ENCODE measurements at places on chromosomes 12 and 14.

DNA sequence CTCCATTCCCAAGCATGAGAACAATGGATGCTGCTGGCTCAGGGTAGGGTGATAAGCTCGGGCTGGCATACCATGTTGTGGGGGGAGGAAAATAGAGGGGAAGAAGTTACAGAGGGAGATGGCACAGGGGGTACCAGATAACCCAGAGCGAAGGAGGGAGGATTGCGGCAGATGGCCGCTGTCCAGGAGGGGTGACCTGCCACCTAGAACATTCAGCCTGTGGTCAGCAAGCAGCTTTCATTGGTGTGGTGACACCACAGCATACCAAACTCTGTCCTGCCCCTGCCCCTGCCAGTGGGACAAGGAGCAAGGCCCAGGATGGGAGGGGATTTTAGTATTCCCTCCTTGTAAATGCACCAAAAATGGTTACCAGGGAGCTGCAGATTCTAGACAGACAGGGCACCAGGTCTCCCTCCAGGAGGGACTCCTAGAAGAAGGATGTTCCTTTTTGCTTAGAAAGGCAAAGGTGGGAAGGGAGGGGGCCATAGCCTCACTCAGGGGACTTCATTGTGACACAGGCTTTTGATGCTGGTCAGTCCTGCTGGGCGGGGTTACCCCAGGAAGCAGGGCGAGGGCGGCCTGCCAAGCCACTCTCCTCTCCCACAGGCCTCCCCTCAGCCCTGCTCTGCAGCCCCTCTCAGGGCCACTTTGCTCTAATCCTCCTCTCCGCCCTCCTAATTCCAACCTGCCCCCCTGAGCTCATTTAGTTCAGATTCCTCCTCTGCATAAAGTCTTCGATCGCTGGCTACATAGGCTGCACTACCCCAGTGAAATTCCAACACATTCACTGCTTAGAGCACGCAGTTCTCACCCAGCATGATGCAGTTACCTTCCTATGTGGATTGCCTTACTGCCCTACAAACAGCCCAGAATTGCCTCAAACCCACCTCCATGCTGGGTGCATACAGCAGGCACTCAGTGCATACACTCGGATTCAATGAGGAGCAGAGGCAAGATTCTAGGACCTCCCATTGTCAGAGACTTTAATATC is 36.0 kb upstream of the PLEKHG6 start:
- no peak for DNase-seq

GRCh38 chr12:12562016-12562483 is 613 bp downstream of the DUSP16 start:
- no peak for DNase-seq

- no peak for DNase-seq
These were observed 57.7 kb downstream of the MVK start for GRCh38 chr12:109631302-109631701.

DNA sequence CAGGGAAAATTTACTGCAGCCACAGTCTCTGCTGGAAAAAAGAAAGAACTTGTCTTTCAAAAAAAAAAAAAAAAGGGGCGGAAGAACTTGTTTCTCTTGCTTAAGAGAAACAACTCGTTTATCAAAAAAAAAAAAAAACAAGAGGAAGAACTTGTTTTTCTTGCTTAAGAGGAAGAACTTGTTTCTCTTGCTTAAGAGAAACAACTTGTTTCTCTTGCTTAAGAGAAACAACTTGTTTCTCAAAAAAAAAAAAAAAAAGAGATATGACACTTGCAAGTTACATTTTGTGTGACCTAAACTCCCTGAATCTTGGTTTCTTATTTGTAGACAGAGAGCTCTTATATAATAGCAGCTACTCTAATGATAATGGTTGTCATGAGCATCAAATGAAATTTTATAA is 44.7 kb upstream of the USP15 start:
- DNase-seq: no peak

DNA sequence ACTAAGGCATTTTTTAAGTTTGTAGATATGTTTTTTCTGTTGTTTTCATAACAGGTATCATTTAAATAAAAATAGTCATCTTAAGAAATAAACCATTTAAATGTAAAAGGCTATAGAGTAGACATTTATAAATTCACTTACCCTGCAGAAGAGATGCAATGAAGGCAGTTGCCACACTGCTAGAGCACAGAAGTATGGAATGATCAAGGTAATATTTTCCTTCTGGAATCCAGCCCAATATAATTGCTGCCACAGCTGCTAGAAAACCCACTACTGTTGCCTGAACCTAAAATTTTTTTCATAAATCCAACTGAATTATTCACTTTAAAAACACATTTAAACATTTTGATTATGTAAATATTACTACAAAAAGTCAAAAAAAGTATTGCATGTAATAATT is 69.2 kb downstream of the SLC41A2 start:
- no peak for DNase-seq

GRCh38 chr14:98198385-98198784 is 1073.6 kb downstream of the BCL11B start:
- no peak for DNase-seq

DNA sequence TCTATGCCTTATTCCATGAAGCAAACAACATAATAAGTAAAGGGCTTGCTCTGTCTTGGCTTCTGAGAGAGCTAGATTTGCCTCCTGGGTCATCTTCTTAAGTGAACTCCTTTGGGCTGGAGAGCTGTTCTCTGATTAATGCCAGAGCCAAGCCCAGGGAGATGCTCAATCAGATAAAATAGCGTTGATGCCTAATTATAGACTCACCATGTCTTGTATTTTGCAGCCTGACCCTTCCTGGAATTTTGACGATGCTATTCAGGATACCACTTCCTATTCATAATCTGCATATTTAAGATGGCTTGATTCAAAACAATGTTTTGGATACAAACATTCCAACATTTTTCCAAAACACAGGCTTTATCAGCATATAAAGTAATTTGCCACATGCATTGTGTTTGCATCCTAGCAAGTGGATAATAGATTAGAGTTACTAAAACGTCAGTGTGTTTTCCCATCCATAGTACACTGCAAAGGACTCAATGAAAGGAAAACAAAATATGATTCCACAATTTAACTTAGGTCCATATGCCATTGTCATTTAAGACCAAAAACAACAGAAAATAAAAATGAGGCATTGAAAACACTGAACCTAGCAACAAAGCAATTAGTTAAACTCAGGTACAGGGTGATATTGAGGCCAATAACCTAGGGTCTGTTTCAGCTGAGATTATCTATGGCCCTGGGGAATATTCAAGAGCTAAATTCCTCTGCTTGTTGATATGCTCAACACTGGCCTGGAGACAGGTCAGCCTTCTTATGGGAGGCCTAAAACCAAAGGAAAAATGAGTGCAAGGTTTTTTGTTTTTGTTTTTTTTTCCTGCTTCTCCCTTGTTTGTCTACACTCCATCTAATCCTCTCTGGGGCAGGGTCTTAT is 184.2 kb upstream of the FOXN3 start:
- DNase-seq: no peak

DNA sequence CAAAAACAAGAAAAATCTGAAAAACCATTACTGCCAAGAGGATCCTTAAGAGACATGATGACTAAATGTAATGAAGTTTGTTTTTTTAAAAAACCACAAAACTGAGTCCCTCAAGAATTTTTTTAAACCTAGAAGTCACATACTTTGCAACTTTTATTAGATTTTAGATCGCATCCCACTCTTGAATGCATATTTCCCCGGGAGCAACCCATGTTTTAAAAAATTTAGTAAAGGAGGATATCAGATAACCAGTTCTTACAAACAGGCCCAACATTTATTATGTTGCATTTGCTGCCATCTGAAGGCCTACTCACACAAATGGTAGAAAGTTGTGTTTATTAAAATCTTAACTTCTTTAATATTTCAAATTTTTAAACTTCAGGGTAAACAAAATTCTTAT is 44.3 kb upstream of the CCT2 start:
- DNase-seq: no peak

- no peak for DNase-seq
These were observed 111.4 kb downstream of the DACT1 start for GRCh38 chr14:58749066-58749669.

DNA sequence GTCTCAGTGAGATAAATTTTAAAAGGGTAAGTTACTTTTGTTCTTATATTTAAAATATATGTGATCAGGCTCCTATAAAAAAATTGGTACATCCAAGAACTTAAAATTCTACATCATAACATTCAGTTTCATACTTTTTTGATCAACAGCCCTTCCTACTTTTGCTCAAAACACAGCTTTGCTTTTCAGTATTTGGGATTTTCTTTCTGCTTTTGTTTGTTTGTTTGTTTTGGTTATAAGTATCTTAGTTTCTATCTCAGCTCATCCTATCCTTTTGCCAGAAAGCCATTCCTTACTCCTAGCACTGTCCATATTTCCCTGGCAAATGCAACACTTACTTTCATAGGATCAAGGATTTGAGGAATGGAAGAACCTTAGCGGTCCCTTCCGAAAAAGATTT is 4.7 kb upstream of the PCED1B start:
- no peak for DNase-seq

- DNase-seq: no peak
These were observed 123.2 kb downstream of the SNAPC1 start for GRCh38 chr14:61885203-61885961.

- no peak for DNase-seq
These were observed 34.8 kb downstream of the DIO3 start for GRCh38 chr14:101595887-101596721.

DNA sequence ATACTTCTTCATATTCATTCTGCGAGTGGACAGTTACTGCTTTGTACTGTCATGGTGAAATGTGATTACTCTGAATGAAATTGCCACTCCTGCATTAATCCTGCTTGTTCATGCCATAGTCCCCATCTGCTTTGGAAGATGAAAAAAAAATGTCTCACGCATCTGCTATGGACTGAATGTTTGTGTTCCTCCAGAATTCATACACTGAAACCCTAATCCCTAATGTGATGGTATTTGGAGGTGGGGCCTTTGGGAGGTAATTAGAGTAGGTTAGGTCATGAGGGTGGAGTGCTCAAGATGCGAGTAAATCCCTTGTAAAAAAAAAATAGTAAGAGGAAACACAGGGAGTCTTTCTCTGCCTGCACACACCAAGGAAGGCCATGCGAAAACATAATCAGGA is 427.2 kb downstream of the TMTC2 start:
- no peak for DNase-seq

GRCh38 chr12:25675808-25676207 is 122.7 kb upstream of the LMNTD1 start:
- DNase-seq: no peak

GRCh38 chr14:92325835-92326234 is 2.9 kb downstream of the SLC24A4 start:
- no peak for DNase-seq

- no peak for DNase-seq
These were observed at the start of gene NKX2-1 for GRCh38 chr14:36519431-36520321. Gene NKX2-1, minus strand, starts transcription at chr14:36520232. Its CDS starts 103 bp downstream, at chr14:36520129.

DNA sequence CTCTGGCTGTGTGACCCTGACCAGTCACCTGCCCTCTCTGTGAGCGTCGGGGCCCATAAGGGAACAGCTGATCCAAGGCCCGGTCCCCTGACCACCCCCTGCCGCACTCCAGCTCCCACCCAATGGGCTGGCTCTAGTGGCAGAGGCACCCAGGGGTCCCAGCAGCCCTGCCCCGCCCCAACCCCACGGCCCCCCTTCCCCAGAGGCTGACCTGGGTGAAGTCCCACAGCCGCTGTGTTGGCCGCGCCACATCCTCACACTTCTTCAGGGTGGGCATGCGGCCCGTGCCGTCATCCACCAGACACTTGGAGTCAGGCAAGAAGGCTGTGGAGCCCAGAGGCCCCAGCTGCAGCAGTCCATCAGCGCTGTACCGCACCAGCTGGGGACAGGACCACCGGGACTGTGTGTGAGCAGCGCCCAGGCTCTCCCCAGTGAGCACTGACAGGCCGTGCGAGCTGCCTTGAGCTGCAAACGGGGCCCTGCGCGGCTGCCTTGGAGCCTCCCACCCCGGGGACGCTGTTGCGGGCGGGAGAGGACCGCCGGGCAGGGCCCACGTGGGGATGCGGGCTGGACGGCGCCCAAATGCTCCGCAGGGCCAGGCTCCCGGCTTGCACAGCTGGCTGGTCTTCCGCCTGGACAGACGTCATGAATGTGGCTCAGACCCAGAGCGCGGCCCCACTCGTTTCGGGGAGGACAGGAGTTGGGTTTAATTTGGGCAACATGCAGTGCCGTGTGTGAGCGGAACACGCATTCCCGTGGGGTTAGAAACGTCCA is 53.5 kb downstream of the NOC4L start:
- DNase-seq: no peak

DNA sequence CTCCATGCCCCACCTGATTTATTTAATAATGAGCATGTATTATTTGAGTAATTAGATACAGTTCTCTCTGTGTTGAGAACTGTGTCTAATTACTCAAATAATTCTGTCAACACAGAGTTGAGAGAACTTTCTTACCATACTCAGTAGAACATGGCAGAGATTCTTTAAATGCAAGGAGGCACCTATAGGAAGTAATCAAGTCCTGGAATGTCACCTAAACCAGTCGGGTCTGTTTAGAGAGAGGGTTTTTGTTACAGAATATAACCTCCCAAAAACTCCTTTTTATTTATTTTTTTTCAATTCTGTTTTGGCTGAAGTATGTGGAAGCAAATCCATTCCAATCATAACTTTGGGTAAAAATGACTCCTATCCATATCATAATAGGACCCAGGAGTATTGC is 37.5 kb upstream of the CIT start:
- DNase-seq: no peak

DNA sequence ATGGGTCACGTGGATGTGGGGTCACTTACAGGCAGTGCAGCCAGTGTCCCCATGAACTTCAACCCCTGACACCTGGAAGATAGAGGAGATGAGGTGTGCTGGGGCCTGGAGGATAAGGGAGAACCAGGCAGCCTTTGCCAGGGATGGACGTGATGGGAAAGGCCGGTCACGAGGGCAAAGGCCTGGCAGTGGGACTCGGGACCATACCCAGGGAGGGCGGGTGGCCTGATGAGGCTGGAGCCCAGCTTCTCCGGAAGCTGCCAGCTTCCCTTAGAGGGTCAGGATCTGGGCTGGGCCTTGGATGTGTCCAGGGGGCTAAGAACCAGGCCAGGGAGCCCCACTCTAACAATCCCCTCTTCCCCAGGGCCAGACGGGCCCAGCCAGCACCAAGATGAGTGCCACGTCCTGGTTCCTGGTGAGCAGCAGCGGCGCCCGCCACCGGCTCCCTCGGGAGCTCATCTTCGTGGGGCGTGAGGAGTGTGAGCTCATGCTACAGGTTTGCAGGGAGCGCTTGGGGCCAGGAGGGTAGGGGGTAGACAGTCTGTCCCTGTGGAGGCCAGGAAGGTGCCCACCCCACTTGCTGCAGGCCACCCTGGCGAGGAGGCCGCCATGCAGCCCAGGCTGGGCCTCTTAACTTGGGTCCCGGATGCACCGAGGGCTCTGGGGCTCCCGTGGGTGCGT is 3.1 kb downstream of the CEP170B start:
- DNase-seq: no peak

All from cerebellar nuclear complex (tissue), 1 donor.